Lung microvascular endothelial cell (primary cell): ENCODE measurements at places on chromosomes 6 and 20. TPM values are rescaled to one million over a fixed set of nuclear protein-coding genes. Genes with fewer than 3 reads are reported as not detected.

PHF1 gene
- total RNA-seq: 5.4 and 9.7 TPM in 2 replicates

OR11A1 gene
- not detected in 2 replicates for total RNA-seq

GJA10 gene
- total RNA-seq: not detected in 2 replicates

BCKDHB gene
- 6.5 TPM in 2 replicates for total RNA-seq

TSHZ2 gene
- total RNA-seq: 0.22 and 4.0 TPM in 2 replicates

GDAP1L1 gene
- total RNA-seq: not detected in 2 replicates

GPLD1 gene
- total RNA-seq: under 0.01 and 0.20 TPM in 2 replicates

MAP3K7 gene
- 15.7 and 16.8 TPM in 2 replicates for total RNA-seq

CCN6 gene
- total RNA-seq: not detected in 2 replicates

CCND3 gene
- total RNA-seq: 37.9 and 39.7 TPM in 2 replicates

FAXC gene
- total RNA-seq: 0.20 and 1.3 TPM in 2 replicates

PAK5 gene
- not detected in 2 replicates for total RNA-seq

GINS1 gene
- total RNA-seq: 3.4 and 8.3 TPM in 2 replicates

BHLHE23 gene
- total RNA-seq: not detected in 2 replicates

TUBB2B gene
- total RNA-seq: 1.8 and 2.0 TPM in 2 replicates

YWHAB gene
- total RNA-seq: 76.9 and 96.6 TPM in 2 replicates
